ENCODE measurements at places on chromosomes 11 and 22.

GRCh38 chr11:91926965-91927364, 297.7 kb upstream of the FAT3 start:
- DNase-seq, result no peak

DNA sequence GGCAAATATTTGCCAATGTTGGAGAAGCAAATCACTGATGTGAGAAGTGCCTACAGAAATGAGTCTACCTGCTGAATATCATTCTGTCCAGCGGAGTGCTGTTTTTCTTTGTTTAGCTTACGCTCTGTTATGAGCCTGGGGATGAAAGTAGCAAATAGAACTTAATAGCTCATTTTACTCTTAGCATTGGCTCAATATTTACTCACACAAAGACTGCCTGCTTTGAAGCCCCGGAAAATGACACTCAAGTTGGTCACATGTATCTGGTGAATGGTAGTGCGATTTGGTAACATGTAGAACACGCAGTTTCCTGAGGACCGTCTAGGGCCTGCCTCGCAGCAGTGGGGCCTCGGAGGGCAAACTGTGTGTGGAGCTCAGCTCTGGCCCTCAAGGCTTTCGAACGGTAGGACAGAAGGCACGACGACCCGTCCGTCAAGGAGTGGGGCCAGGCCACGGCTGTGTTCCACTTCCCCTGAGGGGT, 38.9 kb downstream of the TBC1D22A start:
- DNase-seq, result no peak

GRCh38 chr11:123509737-123510578, 79.9 kb downstream of the GRAMD1B start:
- DNase-seq, result no peak

GRCh38 chr11:83666149-83666548, 380.0 kb upstream of the CCDC90B start:
- no peak for DNase-seq

GRCh38 chr11:104522650-104523049, 358.7 kb upstream of the PDGFD start:
- peak; percentile 17 for DNase-seq

GRCh38 chr11:28627690-28628255, 519.6 kb downstream of the METTL15 start:
- no peak for DNase-seq

DNA sequence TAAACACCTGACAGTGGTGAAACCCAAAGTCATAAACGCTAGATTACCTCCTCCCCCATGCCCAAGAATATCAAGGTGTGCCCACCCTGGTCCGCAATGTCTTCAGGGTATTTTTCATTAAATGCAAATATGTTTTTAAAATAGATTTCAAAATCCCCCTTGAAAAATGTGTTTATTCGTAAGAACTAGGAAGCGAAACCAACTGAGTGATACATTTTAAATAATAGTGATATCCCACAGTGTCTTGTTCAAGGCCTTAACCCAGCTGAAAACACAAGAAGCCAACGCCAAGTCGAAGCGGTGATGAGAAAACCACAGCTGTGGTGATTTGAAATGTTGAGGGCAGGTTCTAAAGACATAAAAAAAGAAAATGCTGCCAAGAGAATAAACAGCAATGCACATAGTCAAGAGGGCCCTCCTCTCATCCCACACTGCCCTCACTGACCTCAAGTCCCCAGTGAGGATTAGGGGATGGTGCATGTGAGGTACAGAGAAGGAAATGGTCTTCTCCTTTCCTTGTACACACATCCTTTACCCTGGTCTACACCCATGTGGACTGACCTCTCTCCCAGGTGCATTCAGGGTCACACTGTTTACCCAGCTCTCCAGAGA, 25.5 kb downstream of the KCNJ1 start:
- no peak for DNase-seq

DNA sequence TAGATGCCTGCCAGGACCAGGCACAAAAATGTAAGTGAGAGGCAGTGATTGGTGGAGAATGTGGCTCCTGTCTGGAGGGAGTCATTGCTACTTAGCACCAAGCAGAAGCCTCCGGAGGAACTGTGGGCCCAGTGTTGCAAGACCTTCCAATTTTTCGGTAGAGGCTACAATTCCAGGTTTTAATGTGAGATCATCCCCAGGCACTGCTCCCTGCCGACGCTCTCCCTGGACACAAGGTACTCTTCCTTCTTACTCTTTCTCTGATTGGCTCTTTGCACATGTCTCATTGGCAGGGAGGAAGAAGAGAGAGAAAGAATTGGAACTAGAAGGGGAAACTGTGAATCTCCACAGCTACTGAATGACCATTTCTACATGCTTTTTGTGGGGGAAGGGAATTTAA, 53.7 kb upstream of the EP300 start:
- no peak for DNase-seq

GRCh38 chr11:13862845-13863392, 99.6 kb upstream of the SPON1 start:
- DNase-seq, result no peak

DNA sequence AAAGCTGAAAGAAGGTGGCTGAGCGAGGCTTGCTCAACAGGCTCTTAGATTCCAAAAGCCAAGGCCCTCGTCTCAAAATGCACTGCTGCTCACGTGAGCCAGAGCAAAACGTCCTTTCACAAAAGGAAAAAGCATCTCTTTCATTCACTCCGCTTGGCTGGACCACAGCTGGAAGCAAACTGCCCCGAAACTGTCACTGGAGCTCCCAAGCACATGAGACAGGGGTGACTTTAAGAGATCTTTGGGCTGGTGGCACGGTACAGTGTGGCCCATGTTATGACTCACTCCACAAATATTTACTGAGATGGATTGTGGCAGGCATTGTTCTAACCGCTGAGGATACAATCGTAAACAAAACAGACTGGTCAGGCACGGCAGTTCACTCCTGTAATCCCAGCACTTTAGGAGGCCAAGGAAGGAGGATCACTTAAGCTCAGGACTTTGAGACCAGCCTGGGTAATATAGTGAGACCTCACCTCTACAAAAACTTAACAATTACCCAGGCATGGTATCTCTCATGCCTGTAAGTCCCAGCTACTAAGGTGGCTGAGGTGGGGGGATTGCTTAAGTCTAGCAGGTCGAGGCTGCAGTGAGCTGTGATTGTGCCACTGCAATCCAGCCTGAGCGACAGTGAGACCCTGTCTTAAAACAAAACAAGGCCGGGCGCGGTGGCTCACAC, 3.6 kb downstream of the PLA2G6 start:
- peak; percentile 27 for DNase-seq

DNA sequence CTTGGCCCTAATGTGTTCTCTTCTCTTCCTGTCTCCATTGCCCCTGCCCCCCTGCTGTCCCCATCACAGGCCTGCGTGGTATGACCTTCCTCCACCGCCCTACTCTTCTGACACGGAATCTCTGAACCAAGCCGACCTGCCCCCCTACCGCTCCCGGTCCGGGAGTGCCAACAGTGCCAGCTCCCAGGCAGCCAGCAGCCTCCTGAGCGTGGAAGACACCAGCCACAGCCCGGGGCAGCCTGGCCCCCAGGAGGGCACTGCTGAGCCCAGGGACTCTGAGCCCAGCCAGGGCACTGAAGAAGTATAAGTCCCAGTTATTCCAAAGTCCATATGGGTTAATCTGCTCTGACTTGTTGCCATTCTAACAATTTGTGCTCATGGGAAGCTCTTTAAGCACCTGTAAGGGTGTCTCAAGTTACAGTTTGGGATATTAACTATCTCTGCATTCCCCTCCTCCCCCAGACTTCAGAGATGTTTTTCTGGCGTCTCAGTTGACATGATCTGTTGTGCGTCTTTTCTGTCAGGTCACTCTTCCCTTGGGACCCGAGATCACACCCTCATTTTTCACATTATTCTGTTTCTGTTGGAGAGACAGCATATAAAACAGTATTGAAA, 60.0 kb downstream of the COMMD9 start:
- DNase-seq, result no peak

DNA sequence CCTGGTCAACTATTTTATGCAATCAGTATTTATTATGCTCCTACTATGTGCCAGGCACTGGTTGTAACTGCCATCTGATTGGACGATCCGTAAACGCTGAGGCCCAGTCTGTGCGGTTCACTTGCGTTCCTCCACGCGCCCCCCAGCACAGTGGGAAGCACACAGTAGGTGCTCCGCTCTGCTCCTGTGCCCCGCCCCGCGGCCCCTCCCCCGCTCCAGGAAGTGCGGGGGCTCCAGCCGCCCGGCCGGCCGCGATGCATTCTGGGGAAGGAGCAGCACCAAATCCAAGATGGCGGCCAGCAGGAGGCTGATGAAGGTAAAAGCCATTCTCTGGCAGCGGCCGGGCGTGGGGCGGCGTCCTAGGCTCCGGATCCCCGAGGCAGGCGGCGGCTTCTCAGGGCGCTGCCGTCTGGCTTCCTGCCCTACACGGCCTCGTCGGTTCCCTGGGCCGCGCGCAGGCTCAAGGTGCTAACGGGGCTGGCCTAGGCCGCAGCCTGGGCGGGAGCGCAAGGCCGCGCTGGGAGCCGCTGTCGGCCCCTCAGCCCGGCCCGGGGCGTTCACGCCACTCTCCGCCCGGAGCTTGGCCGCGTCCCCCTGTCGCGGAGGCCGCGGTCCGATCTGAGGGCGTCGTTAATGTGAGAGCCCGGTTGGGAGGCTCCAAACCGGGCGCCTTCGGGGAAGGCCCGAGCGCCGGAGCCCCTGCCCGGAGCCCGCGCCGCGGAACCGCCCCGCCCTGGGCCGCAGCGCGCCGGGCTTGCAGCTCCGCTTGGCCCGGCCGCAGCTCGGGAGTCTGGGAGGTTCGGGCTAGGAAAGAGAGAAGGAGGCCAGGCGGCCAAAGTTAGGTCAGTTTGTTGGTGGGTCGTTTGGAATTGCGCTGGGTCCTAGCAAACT, at the start of gene UBE2L3:
UBE2L3 (plus strand) TSS at position 259 of the 891 bp plus-strand sequence; CDS start at position 290, 31 bp downstream.
- DNase-seq, result peak; percentile 90

DNA sequence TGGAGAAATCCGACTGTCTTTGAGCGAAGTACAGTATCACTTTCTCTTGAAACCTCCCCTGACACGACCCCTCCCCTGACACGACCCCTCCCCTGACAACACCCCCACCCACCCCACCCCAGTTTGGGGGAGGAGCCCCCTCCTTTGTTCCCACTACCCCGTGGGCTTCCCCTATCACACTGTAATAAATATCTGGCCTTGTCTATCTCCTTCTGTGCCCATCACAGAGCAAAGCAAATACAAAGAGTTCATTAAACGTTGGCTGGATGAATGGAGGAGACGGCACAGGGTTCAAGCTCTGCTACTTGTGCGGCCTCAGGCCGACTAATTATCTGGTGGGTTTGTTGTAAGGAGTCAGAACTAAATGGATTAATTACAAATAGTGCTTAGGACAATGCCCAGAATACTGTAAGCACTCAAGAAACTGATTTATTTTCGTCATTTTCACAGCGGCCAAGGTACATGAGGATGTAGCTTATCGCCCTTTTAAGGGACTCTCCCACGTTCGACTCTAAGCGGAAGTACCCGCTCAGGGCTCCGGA, 628 bp upstream of the GGA1 start:
- DNase-seq, result no peak

DNA sequence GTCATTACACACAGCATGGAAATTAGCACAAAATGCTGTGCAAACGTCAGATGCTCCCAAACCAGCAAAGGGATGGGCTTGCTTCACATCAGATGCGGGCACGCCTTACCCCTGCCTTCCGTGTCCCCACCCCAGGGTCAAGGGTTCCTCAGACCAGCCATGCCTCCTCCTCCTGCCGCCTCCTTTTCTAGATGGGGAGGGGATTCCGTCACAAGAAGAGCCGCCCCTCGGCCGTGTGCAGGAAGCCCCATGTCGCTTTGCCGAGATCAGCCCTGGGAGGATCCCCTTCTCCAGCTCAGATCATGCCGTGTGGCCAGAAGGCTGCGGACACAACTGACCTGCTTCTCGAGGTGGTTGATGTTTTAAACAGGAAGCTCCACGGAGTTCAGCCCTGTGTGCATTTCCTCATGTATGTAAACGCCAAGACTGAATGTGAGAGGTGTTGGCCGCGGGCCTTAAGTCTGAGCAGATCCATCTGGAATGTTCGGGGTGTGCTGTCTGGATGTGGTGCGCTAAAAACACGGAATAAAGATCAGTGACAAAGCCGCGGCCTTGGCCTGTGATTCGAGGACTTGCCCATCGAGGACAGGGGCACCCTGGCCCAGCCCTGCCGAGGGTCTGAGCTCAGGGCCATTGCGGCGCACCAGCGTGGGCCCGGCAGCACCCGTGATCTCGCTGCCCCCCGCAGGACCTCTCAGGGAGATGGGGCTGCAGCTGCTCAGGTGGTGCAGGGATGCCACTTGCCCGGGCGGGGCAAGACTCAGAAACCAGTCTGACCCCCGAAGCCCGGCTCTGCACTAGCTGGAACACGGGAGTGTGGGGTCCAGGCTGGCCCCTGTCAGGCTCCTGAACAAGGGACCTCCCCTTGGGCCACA, 412.9 kb downstream of the TBC1D22A start:
- no peak for DNase-seq

- DNase-seq, result no peak
Observed at GRCh38 chr11:35046681-35047080, 92.3 kb upstream of the CD44 start.

DNA sequence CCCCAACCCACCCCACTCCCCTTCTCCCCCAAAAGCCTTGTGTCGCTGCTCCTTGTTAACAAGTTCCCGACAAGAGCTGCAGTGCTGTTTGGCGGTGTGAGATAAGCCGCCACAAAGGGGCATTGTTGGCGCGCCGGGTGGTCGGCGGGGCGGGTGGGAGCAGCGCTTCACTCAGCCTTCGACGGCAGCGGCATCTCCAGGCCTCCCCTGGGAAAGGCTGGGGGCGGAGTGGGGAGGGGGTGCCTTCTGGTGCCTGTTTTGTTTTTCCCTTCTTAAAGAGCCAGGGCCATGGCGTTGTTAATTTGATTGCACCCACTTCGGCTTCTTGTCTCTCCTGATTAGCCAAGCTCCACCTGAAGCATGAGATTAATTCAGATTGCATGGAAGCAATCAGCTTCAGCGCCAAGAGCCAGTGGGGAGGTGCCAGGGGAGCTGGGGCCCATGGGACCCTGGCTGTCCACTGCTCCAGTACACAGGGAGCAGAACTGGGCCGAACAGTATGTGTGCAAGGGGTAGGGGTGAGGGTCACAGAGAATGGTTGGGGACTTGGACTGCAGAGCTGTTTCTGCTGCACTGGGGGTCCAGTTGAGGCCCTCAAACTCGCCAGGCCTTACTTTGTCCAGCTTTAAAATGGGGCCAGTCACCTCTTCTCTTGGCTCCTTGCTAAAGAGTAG, 165.1 kb downstream of the CEP164 start:
- DNase-seq, result no peak

DNA sequence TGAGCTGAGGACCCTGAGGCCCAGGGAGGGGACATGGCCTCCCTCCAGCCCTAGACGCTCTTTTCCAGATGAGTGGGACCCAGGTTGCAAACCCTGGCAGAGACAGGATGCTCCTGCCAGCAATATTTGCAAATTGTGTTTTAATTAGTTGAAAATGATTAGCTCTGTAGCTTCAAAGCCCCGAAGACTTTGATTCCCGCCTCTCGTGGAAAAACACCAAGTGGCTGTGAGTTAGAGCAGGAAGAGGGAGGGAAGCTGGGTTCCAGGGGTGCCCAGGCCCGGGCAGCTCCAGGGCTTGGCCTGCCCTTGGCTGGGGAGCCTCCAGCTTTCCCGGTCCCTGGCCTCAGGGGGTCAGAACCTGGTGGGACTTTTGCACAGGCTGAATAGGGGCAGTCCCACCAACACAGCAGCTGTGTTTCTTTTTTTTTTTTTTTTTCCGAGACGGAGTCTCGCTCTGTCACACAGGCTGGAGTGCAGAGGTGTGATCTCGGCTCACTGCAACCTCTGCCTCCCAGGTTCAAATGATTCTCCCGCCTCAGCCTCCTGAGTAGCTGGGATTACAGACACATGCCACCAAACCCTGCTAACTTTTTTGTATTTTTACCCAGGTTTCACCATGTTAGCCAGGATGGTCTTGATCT, 101.6 kb upstream of the RTL6 start:
- DNase-seq, result no peak

Measured in erythroblast (primary cell).